ENCODE measurements at places on chromosomes 6 and 20. TPM values are rescaled to one million over a fixed set of nuclear protein-coding genes. Genes with fewer than 3 reads are reported as not detected.

The GSTA1 gene
- 12.1 TPM for polyA plus RNA-seq

The LPIN3 gene
- polyA plus RNA-seq: 8.0 TPM

The RSPH9 gene
- polyA plus RNA-seq: 1.3 TPM

The BLCAP gene
- polyA plus RNA-seq: 85.1 TPM

The C20orf144 gene
- 0.44 TPM for polyA plus RNA-seq

The SNAI1 gene
- 18.5 TPM for polyA plus RNA-seq

The SLC4A11 gene
- polyA plus RNA-seq: 2.1 TPM

The IYD gene
- polyA plus RNA-seq: 4.6 TPM

The ANKRD66 gene
- 0.06 TPM for polyA plus RNA-seq

The CD93 gene
- polyA plus RNA-seq: 40.9 TPM

Data from left renal cortex interstitium (tissue), 4 donors.